ENCODE measurements at places on chromosomes 6 and 20.

- DNase-seq: no peak
Measured at GRCh38 chr6:142222022-142222421, 75.0 kb downstream of the VTA1 start.

GRCh38 chr20:56431471-56431870 is 19.4 kb downstream of the CASS4 start:
- no peak for DNase-seq

GRCh38 chr6:43670623-43670986 is 17.0 kb downstream of the MRPS18A start:
- no peak for DNase-seq

GRCh38 chr6:165082636-165083035 is 226.8 kb downstream of the C6orf118 start:
- DNase-seq: no peak

GRCh38 chr6:16397623-16398022 is 159.2 kb downstream of the GMPR start:
- peak; percentile 18 for DNase-seq

GRCh38 chr20:63543733-63544132 is 3.8 kb downstream of the SRMS start:
- DNase-seq: no peak

- peak; percentile 51 for DNase-seq
Measured at GRCh38 chr20:20864351-20865096, 152.1 kb upstream of the RALGAPA2 start.

DNA sequence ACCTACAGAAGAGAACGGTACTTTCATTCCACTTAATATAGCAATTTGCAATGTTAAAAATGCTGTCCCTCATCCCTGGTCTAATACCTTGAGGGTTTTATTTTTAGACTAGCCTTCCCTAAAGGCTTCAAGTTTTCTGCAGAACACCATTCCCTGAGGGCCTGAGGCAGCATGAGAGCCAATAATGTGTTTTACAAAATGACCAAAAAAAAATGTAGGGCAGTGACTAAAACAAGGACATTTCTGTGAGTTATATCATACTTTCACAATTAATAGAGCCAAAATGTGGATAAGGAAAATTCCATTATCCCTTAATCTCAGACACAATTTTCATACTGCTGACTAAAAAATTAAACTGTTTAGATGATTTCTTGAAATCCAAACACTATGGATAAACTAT is 22.7 kb downstream of the GPR63 start:
- DNase-seq: no peak

GRCh38 chr6:26056583-26057350 is 30.5 kb upstream of the HFE start:
- peak; percentile 48 for DNase-seq

DNA sequence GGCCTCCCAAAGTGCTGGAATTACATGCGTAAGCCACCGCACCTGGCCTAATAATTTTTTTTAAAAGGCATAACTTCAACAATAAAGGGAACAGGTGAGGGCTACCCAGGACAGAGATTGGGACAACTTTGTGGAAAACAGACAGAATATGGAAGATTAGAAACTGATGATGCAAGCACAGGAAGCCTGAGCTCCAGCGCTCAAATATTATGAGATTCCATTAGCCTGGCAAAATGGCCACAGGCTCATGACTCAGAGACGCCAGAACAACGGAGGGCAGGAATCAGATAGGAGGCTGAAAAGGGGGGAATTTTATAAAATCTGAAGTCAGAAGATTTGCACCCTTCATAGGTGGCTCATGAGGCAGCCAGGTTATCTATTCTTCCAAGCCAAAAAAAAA is 103.1 kb upstream of the MRPS10 start:
- DNase-seq: no peak

DNA sequence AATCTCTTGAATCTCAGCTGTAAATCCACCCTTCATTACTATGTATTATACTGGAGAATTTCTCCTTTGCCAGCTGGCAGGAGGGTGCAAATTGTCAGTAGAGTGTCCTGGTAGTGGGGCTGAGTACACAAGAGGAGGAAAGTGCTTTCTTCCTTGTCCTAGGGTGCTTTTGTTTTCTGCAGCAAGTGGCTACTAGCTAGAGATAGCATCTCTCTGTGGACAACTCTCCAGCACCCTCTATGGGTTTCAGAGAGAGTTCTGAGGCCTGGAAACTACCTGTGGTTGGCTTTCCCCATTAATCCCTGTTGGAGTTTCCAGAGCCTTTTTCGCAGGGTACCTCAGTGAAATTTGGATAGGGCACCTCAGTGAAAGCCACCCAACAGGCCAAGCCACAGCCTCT is 422.5 kb upstream of the RGS17 start:
- peak; percentile 48 for DNase-seq

DNA sequence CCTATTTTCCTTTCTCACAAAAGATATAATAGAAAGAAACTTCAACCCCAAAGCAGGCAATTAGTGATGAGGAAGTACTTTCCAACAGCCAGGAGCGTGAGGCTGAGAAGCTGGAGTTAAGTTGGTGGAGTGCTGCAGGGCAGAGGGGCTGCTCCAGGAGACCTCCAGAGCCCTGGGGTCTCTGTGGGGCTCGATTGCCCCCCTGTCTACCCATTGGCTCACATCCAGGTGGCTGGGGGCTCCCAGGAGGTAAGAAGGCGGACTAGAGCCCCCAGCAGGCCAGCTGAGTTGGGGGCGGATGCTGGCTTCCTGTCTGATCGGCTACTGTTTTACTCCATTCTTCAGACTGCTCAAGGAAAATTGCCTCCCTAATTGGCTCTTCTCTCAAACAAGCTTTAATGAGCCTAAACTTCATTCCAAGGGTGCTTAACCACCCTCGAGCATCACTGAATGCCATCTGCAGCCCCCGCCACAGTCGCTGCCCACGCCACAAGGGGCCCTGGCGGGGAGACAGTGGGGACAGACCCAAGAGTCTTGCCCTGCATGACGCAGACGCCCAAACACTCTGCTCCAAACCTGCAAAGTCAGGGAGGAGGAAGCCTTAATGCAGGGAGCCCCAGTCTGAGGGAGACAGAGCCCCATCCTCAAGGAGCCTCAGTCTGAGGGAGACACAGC is 78.6 kb downstream of the MDGA1 start:
- DNase-seq: no peak

Data from PC-3 (cell line).